WTC11 (cell line): ENCODE measurements at places on chromosomes 13 and 19. TPM values are rescaled to one million over a fixed set of nuclear protein-coding genes. Genes with fewer than 3 reads are reported as not detected.
A peak's percentile ranks its signal among the peaks of the same experiment; 100 is the strongest.

The PROZ gene
- not detected in 3 replicates for total RNA-seq

DNA sequence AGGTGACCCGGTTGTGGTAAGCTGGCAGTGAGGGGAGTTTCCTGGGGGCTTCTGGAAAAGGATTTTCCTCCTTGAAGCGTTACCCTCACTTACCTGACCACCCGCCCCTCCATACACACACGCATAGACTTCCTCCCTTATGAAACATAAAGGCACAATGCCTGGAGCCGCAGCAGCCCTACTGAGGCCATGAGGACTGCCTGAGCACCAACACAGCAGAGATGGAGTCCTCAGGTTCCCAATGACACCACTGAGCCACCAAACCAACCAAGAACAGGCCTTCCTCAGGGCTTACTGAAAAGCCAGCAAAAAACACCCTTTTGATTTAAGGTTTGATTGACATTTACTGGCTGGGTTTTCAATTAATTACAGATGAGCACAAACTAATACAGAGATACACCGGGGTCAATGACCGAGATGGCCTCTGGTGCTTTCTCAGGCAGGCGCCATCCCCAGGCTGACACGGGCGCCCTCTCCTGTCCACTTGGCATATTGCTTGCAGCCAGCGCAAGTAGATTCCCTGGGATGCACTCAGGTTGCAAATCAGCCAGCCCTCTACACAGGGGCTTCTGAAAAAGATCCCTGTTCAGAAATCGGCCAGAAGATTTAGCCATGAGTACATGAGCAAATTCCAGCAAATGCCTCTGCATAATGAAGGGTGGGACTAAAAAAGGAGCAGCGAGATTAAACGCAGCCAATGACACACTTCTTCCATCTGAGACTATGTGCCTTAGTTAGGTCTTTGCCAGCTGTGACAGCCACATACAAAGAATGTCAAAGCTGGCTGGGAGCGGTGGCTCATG, 14.8 kb downstream of the OPA3 start:
- H3K27ac ChIP-seq: no peak overlapping the region
- H3K4me1 ChIP-seq: peaks cover 3% of the 10 kb centered on the region
- no peaks in the 10 kb centered on the region for H3K27me3 ChIP-seq
- no peaks in the 10 kb centered on the region for H3K36me3 ChIP-seq
- DNase-seq: peak; percentile 89

- no peak for DNase-seq
- H3K27ac ChIP-seq: no peak overlapping the region
- no peaks in the 10 kb centered on the region for H3K4me1 ChIP-seq
- no peak overlapping the region for H3K4me3 ChIP-seq
- H3K36me3 ChIP-seq: no peaks in the 10 kb centered on the region
Measured at GRCh38 chr19:19737559-19738332, 4.8 kb upstream of the ZNF14 start.

The PLVAP gene
- 0.11 to 0.27 TPM in 2 of 3 replicates, not detected in the other for total RNA-seq

- H3K27me3 ChIP-seq: no peaks in the 10 kb centered on the region
- H3K4me3 ChIP-seq: peak overlapping the region; percentile 96
- H3K36me3 ChIP-seq: no peaks in the 10 kb centered on the region
- peak; percentile 72 for DNase-seq
Measured at GRCh38 chr19:4971424-4971793, 2.5 kb downstream of the KDM4B start.

GRCh38 chr19:36169084-36169760, 17.0 kb upstream of the COX7A1 start:
- H3K4me3 ChIP-seq: no peak overlapping the region
- H3K27ac ChIP-seq: peak overlapping the region; percentile 10; the same call in 1 of the 2 replicates
- H3K4me1 ChIP-seq: 0 out of 2 replicates have a peak, but pooled peaks cover 7% of the 10 kb centered on the region
- no peaks in the 10 kb centered on the region; the same call in 1 of the 2 replicates for H3K36me3 ChIP-seq
- no peak for DNase-seq

DNA sequence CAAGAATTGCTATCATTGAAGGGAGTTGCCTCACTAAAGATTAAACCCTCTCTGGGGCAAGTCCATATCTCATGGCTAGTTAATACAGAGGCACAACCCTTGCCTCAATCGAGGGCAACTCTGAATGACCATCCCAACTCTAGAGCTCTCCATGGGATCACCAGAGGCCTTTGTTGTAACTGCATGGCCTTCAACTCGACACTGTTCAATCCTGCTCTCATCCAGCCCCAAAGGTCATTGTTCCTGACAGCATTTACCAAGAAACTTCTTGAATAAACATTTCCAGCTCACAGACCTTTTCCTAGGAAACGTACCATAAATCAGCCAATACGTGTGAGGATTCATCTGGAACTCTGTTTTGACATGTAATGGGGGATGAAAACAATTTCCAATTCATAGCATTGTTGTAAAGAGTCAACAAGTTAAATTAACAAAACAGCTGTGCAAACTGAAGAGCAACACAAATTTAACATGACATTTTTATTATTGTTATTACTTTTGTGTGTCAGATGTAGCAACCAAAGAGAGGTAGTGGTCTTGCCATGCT, 452.7 kb downstream of the SUCLA2 start:
- no peak overlapping the region for H3K4me3 ChIP-seq
- no peak for DNase-seq
- H3K4me1 ChIP-seq: peaks cover 12% of the 10 kb centered on the region
- H3K27me3 ChIP-seq: no peaks in the 10 kb centered on the region

DNA sequence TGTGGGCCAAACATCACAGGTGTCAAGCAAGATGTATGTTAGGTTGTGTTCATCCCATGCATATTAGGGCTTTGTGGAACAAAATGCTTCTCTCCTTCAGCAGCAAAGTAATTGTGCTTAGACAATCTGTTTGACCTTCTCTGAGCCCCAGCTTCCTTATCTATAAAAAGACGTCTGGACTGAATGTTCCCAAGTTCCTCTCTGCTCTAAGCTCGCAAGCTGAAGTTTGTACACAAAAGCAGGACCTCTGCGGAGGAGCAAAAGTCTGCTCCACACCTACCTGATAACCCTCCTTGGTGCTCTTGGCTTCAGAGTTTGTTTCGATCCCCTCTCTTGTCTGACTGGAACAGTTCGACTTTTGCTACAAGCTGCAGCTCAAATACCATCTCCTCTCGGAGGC, 95.7 kb upstream of the UBL3 start:
- no peak overlapping the region for H3K27ac ChIP-seq
- peaks cover 31% of the 10 kb centered on the region for H3K4me1 ChIP-seq
- no peak overlapping the region for H3K4me3 ChIP-seq

DNA sequence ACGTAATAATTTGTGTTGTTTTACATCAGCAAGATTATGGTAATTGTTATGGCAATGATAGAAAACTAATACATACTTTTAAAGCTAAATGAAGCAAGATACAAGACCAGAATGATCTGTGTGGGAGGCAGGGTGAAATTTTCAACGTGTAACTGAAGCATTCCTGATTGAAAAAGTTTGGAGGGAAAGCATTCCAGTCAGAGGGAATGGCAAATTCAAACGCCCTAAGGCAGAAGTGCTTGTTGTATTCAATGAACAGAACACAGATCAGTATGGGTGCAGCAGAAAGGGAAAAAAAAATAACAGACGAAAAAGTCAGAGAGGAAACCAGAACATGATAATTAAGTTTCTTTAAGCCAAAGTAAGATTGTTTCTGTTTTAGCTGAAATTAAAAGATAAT, 928.5 kb upstream of the SLITRK1 start:
- peak overlapping the region; percentile 1; the same call in 1 of the 2 replicates for H3K27ac ChIP-seq
- no peak for DNase-seq
- no peaks in the 10 kb centered on the region for H3K36me3 ChIP-seq
- no peaks in the 10 kb centered on the region for H3K27me3 ChIP-seq

GRCh38 chr13:105016266-105016665, 1519.2 kb downstream of the EFNB2 start:
- no peak overlapping the region for H3K4me3 ChIP-seq
- DNase-seq: no peak
- no peaks in the 10 kb centered on the region for H3K27me3 ChIP-seq
- no peak overlapping the region for H3K27ac ChIP-seq

The TMC4 gene
- total RNA-seq: 9.3 to 14.7 TPM (median 13.8 TPM) in 3 replicates

DNA sequence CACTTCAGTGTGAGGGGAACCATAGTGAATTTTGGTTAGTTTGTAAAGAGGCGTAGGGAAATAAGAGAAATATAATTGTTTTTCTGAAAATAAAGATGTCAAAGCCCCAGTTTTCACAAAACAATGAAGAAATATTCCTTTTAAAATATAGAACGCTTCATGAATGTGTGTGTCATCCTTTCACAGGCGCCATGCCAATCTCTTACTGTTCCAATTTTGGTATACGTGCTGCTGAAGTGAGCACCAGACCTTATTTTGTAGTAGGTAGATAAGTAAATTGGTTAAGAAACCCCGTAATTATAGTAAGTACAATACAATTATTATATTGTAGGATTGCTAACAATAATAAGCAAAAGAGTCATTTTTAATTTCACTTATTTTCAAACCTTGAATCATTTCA, 43.3 kb downstream of the NAA16 start:
- H3K4me3 ChIP-seq: no peak overlapping the region
- no peaks in the 10 kb centered on the region for H3K27me3 ChIP-seq
- no peak for DNase-seq
- H3K27ac ChIP-seq: no peak overlapping the region
- no peaks in the 10 kb centered on the region; the same call in 1 of the 2 replicates for H3K4me1 ChIP-seq

DNA sequence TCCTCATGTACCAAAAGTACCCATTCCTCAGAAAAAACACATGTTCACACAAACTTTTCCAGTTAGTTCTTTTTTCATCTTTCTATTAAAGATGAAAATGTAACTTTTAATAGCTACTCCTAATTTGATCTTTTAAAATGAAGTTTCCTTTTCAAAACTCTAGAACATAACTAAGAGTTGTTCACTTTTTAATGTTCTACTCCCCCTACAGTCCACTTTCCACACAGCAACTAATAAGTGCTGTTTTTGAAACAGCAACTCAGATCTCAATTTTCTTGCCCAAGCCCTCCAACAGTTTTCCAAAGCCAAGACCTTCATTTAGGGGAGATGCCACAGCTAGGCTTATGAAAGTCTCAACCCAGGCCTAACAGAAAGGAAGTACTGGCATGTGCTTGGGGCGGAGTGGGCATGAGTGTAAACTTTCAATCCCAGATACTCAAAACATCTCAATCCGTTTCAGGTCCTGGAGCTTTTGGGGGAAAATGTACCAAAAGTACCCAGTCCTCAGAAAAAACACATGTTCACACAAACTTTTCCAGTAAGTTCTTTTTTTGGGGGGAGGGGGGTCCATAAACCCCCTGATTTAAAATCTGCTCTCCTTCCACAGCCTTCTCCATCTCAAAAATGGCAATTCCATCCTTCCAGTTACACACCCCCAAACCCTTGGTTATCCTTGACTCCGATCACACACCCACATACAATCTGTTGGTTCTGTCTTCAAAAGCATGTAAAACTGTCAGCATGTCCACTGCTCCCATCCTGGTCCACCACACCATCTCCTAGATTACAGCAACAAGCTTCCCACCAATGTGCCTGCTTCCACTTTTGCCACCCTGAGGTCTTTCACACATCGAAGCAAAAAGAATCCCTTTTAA, 2.0 kb downstream of the FBL start:
- peaks cover 11% of the 10 kb centered on the region for H3K36me3 ChIP-seq
- H3K27ac ChIP-seq: peak overlapping the region; percentile 89
- peak overlapping the region; percentile 94 for H3K4me3 ChIP-seq
- peaks cover 40% of the 10 kb centered on the region for H3K4me1 ChIP-seq
- H3K27me3 ChIP-seq: peaks cover 5% of the 10 kb centered on the region

- H3K27me3 ChIP-seq: no peaks in the 10 kb centered on the region
- peaks cover 30% of the 10 kb centered on the region for H3K36me3 ChIP-seq
- H3K4me1 ChIP-seq: peaks cover 24% of the 10 kb centered on the region
- peak within 1 kb of the TSS; percentile 99 for H3K27ac ChIP-seq
Measured at GRCh38 chr19:44905437-44906160, at the start of gene APOE. APOE (plus strand) TSS chr19:44905796; CDS start chr19:44906625, 829 bp downstream.

- H3K27me3 ChIP-seq: peaks cover 11% of the 10 kb centered on the region
- H3K4me3 ChIP-seq: peak within 1 kb of the TSS; percentile 73
- no peaks in the 10 kb centered on the region for H3K36me3 ChIP-seq
Measured at GRCh38 chr13:32427852-32428580, at the start of gene N4BP2L1. N4BP2L1 (minus strand) TSS chr13:32428130; CDS start chr13:32428082, 48 bp downstream.

DNA sequence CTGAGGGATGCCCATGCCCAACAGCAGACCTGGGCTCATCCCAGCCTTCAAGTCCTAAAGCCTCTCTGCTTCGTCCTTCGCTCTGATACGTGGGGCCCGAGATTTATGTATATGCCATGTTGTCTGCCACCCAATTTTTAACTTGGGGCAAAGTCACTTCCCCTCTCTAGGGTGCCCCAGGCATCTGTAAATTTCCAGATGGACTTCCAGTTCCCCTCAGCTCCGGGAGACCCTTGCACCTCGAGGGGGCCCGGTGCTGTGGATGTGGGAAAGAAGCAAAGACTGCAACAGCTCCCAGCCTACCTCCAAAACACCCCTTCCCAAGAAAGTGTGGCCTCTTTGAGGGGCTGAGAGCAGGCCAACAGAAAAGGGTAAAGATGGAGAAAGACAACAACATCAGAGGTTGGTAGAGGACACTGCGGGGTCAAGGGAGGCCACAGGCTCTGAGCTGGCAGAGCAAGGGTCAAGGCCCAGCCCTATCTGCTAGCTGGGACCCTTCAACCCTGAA, 97.4 kb downstream of the STK24 start:
- peak overlapping the region; percentile 77; the same call in 1 of the 2 replicates for H3K27ac ChIP-seq
- no peak for DNase-seq
- peaks cover 5% of the 10 kb centered on the region; the same call in 1 of the 2 replicates for H3K36me3 ChIP-seq
- H3K4me3 ChIP-seq: no peak overlapping the region
- H3K4me1 ChIP-seq: peaks cover 86% of the 10 kb centered on the region
- H3K27me3 ChIP-seq: no peaks in the 10 kb centered on the region

- H3K4me3 ChIP-seq: no peak overlapping the region
- DNase-seq: no peak
- H3K27me3 ChIP-seq: no peaks in the 10 kb centered on the region; the same call in 1 of the 2 replicates
- peaks cover 3% of the 10 kb centered on the region; the same call in 1 of the 2 replicates for H3K36me3 ChIP-seq
Measured at GRCh38 chr19:29098863-29099481, 114.0 kb downstream of the UQCRFS1 start.

GRCh38 chr13:105259426-105259825, 1276.0 kb downstream of the EFNB2 start:
- H3K4me3 ChIP-seq: no peak overlapping the region
- H3K27me3 ChIP-seq: no peaks in the 10 kb centered on the region
- H3K36me3 ChIP-seq: no peaks in the 10 kb centered on the region
- no peak for DNase-seq
- peaks cover 5% of the 10 kb centered on the region; the same call in 1 of the 2 replicates for H3K4me1 ChIP-seq

DNA sequence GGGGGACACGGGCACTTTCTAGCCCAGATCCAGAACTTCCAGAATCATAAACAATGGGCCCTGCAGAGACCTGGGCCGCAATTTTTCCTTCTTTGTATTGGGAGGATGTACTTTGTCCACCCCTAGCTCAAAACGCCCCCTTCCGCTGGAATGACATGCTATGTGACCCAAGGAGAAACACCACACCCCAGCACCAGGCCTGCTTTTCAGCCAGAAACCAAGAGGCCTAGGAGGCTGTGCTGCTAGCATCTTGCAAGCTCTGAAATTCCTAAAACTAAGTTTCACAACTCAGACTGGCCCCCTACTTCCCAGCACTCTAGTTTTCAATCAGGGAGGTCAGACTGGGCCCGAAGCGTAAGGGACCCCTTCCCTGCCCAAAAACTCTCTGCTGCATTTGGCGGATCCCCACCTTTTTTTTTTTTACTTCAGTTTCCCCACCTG, 538 bp downstream of the LSM4 start:
- H3K4me1 ChIP-seq: peaks cover 42% of the 10 kb centered on the region
- H3K27ac ChIP-seq: peak overlapping the region; percentile 92
- H3K4me3 ChIP-seq: peak overlapping the region; percentile 86
- H3K36me3 ChIP-seq: peaks cover 21% of the 10 kb centered on the region
- DNase-seq: peak; percentile 63
- no peaks in the 10 kb centered on the region; the same call in 1 of the 2 replicates for H3K27me3 ChIP-seq

The CNMD gene
- 65.5 to 95.1 TPM (median 65.6 TPM) in 3 replicates for total RNA-seq

GRCh38 chr13:45063261-45063860, 56.9 kb upstream of the GTF2F2 start:
- H3K4me1 ChIP-seq: no peaks in the 10 kb centered on the region
- H3K4me3 ChIP-seq: no peak overlapping the region
- H3K36me3 ChIP-seq: no peaks in the 10 kb centered on the region
- no peaks in the 10 kb centered on the region for H3K27me3 ChIP-seq
- no peak overlapping the region for H3K27ac ChIP-seq
